ENCODE measurements at places on chromosomes 2 and 18.

- no peak for DNase-seq
These were observed 27.1 kb upstream of the BARD1 start for GRCh38 chr2:214836568-214836967.

DNA sequence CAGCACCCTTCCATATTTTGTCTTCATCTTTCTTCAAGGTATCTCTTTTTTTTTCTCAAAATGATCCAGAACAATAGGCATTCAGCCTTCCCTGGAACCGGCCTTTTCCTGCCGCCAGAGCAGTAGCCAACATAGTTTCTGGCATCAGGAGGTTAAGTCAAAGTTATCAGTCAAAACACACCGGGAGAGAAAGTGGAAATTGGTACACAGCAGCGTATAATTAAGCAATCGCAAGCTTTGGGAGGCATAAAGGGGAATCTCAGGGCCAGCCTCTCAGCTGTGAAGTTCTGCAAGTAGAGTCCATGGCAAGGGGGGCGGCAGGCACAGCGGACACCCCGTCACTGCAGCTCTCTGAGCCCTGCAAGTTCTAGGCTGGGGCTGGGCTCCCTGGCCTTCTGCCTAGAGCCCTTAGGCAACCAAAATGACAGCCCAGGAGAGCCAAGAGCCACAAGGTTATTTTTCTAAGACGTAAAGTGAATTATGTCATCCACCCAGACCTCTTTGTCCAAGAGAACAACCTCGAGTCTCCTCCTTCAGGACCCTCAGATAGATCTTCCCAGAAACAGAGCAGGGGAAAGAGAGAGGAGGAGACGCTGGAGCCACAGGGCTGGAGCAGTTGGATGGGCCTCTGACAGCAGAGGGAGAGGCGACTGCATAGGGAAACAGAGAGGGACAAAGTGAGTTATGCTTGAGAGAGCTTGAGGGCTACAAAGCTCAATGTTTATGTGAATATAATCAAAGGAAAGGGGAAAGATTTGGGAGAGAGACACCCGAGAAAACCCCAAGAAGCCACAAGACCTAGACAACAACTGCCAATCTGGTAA is 114.7 kb downstream of the BCL2L11 start:
- DNase-seq = no peak

DNA sequence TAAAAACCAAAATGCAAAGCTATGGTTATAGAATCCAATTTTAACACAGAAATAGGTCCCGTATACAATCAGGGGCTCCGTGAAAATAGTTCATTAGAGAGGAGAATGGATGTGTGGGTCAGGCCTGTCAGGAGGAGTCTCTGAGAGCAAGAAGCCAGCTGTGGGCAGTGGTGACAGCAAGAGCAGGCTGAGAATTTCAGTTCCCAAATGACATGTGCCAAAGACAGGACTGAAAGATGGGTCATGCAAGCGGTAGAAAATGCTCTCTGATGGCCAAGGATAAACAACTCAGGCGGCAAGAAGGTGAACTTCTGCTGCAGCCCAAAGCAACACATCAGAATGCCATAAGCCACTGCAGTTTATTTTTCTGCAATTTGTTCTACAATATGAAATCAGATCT is 100.4 kb downstream of the CCDC141 start:
- DNase-seq = no peak

GRCh38 chr2:110637093-110637492 is 40.8 kb downstream of the BUB1 start:
- DNase-seq = no peak

DNA sequence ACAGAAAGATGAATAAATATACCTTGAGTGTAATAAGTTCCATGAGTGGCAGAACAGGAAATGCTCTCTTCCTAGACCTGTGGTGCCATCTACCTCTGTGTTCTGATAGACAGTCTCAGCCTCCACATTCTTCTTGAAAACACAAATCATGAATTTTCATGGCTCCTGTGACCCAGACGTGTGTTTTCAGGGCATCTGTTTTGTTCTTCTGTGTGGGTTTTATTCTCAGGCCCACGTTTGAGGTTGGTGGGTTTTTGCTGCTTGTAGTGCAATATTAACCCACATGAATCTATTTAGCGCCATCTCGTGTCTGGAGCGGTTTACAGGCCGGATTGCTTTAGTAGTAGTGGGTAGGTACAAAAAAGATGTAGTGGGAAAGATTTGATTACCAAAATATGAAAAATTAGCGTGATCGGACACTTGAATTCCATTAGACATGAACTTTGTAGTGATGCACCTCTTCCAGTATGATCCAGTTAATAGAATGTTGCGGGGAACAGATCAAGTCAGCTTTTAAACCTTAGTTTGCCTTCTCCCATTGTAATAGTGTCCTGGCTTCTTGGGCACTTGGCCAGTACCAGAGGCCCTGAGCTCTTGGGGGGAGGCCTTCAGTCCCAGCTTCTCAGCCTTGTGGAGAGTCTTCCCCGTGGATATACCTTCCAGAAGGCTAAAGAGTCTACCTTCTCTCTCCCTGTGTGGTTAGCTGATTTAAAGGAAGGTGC is 256.5 kb downstream of the TPGS2 start:
- peak; percentile 71 for DNase-seq

- no peak for DNase-seq
These were observed 47.5 kb downstream of the FAM117B start for GRCh38 chr2:202682274-202682673.

- DNase-seq = no peak
These were observed 68.0 kb upstream of the PSME4 start for GRCh38 chr2:54038835-54039234.

GRCh38 chr2:233387225-233387624 is 32.9 kb downstream of the DGKD start:
- DNase-seq = no peak

GRCh38 chr2:109125593-109126500 is 3.2 kb upstream of the SH3RF3 start:
- peak; percentile 23 for DNase-seq

DNA sequence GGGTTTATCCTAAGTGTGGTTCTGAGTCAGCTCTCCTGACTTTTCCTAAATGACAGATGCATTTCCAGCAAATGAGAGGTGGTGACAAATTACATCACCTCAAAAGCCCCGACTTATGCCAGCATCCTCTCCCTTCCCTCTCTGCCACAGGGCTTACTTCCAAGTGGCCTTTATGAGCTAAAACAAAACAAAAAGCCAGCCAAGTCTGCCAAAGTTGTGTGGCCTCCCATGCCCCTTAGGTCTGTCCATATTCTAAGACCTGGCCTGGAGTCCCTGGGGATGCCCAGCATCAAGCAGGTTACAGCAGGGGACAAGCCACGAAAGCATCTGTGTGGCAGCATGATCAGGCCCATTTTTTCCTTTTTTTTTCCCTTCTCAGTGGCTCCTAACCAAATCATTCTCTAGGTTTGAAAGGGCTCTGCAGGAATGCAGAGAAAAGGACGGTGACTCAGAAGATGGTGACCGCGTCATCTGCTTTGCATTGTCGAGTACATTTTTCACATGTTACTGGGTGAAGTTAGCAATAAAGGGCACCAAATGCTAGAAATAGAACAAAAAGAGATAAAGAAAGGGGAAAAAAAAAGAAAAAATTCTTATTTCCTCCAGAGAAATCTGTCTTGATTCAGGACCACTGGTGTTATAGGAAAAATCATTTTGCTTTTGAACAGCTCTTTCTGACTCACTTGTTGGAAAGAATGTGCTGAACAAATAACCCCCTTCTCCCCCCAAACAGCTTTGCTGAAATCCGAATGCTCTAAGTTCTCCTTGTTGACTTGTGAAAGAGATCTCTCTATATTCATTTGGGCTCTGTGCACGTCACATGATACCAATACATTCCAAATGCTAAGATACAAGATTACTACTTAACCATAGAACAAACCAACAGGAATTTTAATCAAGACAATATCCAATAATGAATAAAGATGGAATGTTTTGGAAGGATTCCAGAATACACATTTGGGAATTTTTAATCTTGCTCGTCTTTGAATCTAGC is 178.7 kb downstream of the EN1 start:
- DNase-seq = peak; percentile 83

GRCh38 chr2:43482961-43483360 is 112.9 kb downstream of the THADA start:
- DNase-seq = peak; percentile 24

DNA sequence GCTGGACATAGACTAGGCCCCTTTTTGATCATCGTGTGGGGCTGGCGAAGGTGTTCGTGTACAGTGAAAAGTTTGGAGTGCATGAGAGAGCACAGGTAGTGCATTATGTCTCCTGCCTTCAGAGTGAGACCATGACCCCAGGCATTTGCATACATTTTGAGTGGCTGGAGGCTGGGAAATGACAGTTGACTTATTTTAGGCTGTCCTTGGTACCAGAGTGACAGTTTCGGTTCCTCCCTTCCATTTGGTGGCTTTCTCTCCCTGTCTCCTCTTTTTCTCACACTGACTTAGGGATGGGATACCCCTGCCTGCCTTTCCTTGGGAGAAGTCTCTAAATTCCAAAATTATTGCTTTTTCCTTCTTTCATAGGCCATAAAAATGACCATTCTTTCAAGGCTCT is 20.1 kb downstream of the SERPINB12 start:
- DNase-seq = no peak

DNA sequence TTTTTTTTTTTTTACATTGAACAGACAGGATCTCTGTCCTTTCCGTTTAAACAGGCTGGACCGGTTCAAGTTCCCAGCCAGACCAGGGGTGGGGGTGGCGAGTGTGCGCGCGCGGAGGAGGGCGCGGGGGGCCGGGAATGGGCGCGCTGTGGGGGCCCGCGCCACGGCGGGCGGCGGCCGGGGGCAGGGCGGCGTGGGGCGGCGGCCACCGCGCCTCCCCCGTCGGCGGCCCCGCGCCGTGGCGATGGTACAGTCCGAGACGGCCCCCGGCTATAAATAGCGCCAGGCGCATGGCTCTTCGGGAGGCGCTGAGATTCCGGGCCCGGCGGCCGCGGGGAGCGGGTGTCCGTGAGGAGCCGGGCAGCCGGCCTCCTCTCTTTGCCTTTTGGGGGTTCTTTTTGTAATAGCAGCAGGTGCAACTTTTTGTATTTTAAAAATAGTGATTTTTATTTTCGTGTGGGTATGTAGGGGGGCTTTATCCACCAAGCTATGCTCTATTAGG is 430 bp upstream of the CELF4 start:
- DNase-seq = peak; percentile 62
